ENCODE measurements at places on chromosomes 12 and 14.
A peak's percentile ranks its signal among the peaks of the same experiment; 100 is the strongest.

DNA sequence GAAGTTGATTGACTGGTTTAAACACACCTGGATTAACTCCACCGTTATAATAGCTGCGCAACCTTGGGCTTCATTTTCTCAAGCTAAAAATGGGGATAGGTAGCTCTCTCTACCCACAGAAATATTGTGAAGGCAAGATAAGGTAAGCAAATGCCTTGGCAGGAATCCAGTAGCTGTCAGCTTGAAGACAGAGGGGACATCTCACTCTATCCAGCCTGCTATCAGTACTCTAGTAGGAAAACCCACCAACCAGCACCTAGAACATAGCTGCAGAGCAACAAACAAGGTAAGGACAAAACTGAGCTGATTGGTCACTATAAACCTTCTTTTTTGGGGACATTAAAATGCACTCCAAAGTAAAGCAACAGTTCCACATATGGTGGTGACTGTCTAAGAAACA, 7.7 kb downstream of the CSRP2 start:
- no peak for DNase-seq

- no peak for DNase-seq
These were observed 50.9 kb downstream of the KCNA5 start for GRCh38 chr12:5094551-5094950.

- no peak for DNase-seq
These were observed 31.8 kb upstream of the LRRC10 start for GRCh38 chr12:69642531-69642930.

DNA sequence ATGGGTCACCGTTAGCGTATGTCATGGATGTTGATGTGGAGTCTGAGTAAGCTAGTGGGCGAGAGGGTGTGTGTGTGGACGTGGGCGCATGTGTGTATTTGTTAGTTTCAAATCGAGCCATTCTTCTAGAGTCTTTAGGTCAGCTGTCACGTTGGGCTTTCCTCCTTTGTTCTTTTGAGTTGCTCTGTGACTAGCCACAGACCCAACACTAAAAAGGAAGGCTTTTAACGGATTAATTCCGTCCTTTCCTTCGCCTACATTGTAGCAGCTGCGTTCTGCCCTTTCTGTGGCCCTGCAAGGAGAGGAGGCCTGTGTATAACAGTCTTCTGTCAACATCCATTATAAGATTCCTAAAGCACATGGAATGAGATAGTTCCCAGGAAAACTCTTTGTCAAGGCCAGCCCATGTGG, 117.2 kb upstream of the DNM1L start:
- DNase-seq: no peak

DNA sequence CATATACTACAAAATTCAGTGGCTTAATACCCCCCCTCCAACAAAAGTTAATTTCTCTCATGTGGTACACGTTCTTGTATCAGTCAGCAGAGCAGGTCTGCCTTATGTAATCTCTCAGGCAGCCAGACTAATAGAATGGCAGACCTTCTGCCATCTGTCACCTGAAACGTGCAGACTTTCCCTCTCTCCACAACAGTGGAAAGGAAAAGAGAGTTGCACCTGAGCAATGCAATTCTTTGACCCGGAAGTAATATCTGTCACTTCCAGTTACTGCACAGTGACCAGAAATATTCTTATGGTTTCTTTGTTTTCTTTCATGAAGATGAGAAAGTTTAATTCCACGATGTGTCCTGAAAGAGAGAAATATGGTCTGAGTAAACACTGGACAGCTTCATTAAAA, 14.4 kb downstream of the KERA start:
- peak; percentile 95 for DNase-seq

DNA sequence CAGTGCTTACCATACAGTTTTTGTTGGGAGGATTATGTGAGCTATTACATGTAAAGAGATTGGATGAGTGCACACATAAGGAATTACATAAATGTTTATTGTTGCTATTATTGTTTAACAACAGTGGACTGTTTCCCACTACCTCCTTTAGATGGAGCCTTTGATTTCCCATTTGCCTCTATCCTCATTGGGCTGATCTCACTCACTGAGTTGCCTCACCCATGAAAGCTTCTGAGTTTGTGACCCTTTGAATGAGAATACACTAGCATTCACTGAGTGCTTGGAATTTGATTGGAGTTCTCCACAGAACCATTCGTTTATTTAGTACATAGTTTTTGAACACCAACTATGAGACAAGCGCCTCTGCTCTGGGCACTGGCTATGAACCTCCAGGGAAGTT, 121.0 kb downstream of the HELB start:
- DNase-seq: no peak

- no peak for DNase-seq
These were observed 77.8 kb downstream of the DIO2 start for GRCh38 chr14:80133457-80133856.

- DNase-seq: peak; percentile 35
These were observed 8.5 kb upstream of the PTPRB start for GRCh38 chr12:70645494-70646317.

DNA sequence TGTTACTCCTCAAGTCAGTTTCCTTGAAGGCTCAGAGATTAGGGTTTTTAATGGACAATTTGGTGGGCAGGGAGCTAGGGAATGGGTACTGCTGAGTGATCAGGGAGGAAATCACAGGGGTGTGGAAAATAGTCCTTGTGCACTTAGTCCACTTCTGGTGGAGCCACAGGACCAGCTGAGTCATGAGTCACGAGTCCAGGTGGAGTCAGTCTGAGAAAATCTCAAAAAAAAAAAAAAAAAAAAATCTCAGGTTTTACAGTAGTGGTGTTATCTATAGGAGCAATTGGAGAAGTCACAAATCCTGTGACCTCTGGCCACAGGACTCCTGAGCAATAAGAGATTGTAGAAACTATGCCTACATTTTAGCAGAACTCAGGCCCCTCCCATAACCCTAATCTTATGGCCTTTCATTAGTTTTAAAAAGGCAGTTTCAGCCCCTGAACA, 28.2 kb upstream of the AMN1 start:
- no peak for DNase-seq

- DNase-seq: no peak
These were observed 40.0 kb downstream of the MYBPC1 start for GRCh38 chr12:101634724-101635123.

DNA sequence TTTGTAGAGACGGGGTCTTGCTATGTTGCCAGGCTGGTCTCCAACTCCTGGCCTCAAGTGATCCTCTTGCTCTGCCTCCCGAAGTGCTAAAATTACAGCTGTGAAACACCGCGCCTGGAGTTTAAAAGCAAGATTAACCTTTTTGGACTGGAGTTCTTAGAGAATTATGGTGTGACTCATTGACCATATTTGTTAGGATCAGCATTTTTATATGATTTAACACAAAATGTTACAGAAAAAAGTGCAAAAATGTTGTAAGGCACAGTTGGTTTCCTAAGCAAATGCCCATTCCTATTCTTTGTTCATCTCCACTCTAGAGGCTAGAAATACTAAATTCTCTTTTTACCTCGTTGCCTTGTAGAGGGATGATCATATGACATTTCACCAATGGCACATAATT, 27.6 kb downstream of the SLC35E3 start:
- DNase-seq: no peak

GRCh38 chr14:82045339-82045738, 511.7 kb upstream of the SEL1L start:
- DNase-seq: no peak

- no peak for DNase-seq
These were observed 91.1 kb downstream of the IRF2BPL start for GRCh38 chr14:76937181-76938091.

DNA sequence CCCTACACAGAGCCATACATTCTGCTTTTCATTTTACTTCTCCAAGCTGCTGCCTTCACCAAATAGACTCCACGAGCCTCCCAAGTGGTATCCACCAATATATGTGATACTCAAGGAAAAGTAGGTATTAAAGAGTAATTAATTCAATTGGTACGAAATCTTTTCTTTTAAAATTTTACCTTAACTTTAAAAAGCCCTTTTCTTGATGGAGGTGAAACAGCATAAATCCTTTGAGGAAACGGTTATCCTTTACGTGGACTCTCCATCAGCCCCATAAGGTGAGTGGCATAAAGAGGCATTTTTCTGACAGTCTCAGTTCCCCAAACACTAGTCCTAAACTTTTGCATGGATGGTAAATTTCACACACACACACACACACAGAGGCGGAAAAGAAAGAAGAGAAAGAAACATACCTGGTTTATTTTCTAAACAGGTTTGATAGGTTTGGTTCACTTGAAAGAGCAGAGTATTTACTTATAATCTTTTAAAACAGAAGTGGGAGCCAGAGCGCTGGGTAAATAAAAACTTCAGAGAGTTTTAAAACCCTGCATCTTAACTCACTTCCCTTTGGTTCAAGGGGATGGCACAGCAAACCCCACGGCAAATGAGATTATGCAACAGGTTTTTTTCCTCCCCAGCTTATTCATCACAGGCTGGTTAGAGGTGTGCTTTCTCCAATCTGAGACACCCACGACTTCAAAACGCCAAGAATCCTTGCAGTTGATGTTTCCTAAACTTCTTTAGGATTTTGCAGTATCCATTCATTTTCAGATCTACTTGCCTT, 1.9 kb downstream of the DUSP16 start:
- peak; percentile 76 for DNase-seq

- no peak for DNase-seq
These were observed 35.3 kb upstream of the PAPOLA start for GRCh38 chr14:96466918-96467317.

DNA sequence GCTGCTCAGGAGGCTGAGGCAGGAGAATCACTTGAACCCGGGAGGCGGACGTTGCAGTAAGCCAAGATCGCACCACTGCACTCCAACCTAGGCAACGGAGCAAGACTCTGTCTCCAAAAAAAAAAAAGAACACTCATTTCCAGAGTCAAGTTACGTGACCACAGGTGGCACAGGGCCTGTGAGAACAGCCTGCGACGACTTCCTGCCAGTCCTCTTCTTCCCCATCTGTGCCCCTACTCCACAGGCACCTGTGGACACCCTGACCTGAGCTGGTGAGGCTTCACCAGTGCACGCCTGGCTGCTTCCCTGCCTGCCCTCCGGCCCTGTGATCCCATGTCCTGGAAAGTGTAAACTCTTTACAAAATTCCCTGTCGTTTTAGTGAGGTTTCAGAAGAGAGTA, 77.7 kb downstream of the PPP2R5C start:
- DNase-seq: no peak

GRCh38 chr12:123106640-123107359, 44.1 kb downstream of the PITPNM2 start:
- DNase-seq: no peak

DNA sequence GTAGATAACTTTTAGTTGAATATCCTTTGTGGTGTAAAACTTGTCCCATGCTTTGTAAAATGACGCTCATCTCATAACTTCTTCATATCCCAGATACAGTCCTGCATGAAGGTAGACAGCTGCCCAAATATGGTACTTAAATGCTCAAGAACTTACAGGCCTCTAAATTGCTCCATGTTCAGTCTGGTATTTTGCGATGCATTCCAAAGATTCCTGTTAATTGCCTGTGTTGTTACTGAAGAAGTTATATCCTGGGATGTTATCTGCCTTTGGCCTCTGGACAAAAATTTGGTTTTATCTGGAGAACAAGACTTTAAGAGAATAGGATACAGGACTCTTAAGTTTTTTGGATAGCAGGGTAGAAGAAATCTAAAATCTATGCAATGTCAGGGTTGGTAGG, 473.0 kb downstream of the PCNX1 start:
- DNase-seq: no peak

DNA sequence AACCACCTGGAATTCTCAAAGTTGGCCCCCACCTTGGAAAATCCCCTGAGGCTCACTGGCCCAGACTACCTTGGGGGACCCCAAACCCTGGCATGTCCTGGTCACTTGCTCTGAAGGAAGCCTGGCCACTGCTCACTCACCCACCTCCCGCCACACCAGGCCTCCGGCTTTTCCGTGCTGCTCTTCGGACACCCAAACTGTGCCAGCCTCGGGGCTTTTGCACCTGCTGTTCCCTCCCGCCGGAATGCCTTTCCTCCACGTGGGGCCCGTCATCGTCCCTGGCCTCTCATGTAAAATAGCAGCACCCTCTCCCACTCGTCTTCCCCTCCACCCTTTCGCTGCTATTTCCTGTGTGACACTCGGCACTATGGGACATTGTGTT, 87.2 kb upstream of the NCOR2 start:
- no peak for DNase-seq

DNA sequence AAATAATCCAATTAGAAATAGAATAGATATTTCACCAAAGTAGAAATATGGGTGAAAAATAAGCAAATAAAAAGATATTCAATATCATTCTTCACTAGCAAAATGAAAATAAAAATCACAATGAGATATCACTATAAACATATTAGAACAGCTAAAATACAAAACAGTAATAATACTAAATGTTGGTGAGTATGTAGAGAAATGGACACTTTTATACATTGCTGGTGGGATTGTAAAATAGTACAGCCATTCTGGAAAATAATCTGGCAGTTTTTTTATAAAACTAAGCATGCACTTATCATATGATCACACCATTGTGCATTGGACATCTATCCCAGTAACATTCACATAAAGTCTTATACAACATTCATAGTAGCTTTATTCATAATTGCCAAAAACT, 320.2 kb upstream of the OR4E1 start:
- DNase-seq: no peak

- DNase-seq: peak; percentile 43
These were observed 44.2 kb downstream of the TTC8 start for GRCh38 chr14:88868558-88869159.

DNA sequence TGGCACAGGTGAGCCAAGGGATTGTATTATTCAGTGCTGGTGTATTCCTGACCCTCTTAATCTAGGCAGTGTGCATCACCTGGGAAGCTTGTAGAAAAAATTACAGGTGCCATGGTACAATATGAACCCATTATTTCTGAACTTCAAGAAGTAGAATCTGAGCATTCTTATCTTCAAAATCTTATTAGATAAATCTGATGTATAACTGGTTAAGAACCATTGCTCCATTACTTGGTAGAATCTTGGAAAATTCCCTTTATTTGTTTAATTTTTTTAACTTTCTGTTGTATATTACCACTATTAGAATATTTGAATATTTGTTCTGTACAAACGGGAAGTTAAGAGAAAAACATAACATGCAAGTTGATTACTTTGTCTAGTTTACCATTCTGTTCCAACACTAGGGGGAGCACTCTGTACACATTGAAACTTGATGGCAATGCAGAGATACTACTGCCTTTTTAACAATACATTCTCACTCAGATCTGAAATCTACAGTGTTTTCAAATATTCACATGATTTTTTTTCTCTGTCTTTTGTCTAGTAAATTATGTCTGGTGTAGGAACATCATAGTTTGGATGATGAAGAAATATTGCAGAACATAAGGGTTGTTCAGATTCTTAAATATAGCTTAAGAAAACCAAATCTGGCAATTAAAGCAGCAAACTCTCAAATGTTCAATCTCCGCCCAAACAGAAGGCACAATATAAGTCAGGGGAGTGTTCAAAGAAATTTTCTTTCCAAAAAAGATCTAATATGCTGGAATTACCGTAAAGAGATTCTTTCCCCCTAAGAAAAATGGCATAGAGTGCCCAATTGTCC, 196.6 kb downstream of the PCNX1 start:
- peak; percentile 70 for DNase-seq
